ENCODE measurements at places on chromosomes 12 and 14.
A peak's percentile ranks its signal among the peaks of the same experiment; 100 is the strongest.

DNA sequence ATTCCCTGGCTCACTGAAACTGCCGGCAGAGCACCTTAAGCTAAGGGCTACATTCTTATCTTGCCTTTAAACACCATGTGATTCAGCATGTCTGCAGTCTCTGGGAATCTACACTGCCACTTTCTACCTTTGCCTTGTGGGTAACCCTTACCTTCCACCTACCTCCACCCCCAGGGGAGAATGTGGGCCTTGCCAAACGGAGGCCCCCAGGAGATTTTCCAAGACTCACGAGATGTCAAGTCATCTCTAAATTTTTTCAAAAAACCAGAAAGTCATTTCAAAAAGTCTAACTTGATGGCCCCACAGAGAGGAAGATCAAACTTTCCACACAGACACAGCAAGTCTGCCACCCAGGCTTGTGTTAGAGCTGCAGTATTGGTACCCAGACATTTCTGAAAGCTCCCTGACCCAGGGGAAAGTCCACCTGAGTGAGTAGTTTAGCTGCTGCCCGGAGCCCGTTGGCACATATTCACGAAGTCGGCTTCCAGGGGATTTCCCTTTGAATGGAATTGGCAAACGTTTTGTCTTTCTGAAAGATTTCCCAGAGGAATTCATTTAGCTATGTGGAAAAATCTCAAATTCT, 4.7 kb upstream of the PSMA6 start:
- peak; percentile 56 for DNase-seq

DNA sequence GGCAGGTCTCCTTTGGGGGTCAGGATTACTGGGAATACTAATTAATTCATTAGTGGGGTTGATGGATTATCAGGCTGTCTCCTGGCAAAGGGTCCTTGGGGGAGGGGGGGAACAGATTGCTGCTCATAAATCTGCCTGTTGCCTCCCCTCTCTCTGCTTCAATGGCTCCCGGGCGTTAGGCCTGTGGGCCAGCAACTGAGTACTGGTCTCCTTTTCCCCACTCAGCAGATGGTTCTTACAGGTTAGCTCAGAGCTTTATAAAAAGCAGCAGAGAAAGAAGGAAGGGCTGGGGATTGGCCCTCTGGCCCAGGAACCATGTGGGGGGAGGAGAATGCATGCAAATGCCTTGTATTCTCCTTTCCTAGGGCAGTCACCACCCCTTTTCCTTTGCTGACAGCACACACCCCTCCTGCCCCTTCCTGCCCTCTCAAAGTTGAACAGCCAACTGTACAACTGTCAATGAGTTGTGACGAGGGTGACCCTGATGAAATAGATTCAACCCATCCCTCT, 2.3 kb upstream of the NEUROD4 start:
- DNase-seq: no peak

DNA sequence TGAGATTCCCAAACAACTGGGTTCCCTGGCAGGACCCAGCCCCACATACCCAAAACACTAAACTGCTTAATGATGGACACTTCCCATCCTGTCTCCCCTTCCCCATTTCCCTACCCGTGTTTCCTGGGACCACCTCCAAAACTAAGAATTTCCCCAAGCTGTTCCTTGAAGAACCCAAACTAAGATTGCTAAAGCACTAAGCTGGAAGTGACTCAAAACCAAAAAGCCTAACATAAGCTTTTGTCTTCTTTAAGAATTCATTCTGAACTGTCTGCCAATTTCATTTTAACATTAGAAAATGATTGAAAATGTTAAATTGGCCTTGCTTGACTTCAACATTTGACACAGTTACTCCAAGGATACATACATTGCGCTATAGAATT, 29.5 kb upstream of the STAB2 start:
- no peak for DNase-seq

- no peak for DNase-seq
Observed at GRCh38 chr12:79655036-79655435, 35.7 kb downstream of the PAWR start.

- no peak for DNase-seq
Observed at GRCh38 chr14:90213099-90213748, 43.1 kb upstream of the PSMC1 start.

DNA sequence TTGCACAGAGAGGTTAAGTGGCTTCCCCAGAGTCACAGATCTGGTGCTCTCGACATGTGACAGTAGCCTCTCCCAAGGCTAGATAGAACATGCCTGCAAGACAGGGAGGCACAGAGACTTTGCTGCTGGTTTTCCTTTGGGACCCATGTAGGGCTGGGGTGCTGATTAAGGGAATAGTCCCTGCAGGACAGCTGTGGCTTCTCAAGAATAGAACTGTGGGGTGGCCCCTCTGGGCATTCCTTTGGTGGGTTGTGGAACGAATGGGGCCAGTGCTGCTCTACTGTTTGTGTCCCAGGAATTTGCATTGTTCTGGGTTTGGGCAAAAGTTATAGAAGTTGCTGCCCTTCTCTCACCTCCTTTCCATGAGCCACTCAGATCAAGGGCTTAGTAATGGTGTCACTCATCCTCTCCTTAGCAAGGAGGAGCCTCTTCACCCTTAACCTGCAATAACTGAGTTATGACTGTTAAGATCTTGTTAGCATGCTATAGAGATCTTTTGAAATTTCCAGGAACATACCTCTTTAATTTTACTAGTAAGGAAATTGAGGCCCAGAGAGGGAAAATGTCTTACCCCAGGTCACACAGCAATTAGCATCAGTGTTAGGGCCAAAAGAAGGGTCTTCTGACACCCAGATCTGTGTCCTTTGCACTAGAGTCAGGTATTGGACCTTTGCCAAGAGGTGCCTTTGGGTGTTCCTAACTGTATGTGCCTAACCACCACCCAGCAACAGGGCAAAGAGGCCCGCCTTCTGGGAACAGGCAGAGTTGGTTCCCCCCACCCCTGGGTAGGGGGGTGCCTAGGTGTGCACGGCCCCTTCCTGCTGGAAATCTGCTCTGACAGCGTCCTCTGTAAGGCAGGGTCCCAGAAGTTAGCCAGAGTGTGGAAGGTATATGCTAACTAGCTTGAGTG, 31.4 kb downstream of the CD9 start:
- no peak for DNase-seq

- DNase-seq: no peak
Observed at GRCh38 chr12:104384141-104384880, 72.4 kb upstream of the CHST11 start.

DNA sequence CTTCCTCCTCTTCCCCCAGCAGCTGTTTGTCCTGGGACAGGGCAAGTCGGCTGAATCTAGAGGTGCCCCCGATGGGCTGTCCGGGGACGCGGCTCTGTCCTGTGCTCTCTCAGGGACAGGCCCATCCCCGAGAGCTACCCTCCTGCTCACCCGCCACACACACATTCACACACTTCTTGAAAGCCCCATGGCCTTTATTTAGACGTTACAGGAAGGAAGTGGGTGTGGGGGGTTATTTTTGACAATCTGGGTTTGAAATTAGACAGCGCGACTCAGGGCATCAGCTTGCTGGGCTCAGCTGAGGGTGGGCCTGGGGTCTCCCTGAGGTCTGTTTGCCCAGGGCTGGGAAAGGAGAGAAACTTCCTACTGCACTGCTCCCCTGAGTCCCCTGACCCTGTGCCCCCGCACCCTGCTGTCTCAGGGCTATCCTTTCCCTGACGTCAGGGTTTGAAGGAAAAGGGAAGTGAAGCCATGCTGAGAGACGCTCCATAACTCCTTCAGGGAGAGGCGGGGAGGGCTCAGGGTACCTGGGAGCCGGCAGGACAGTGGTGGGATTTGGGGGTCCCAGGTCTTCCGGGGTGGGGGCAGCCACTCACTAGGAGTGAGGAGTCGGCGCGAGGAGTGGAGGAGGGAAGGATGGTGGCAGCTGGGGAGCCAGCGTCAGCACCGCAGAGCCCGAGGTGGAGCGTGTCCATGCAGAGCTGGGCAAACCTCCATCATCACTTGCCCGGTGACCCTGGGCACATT, 8.1 kb downstream of the PTPN6 start:
- no peak for DNase-seq

DNA sequence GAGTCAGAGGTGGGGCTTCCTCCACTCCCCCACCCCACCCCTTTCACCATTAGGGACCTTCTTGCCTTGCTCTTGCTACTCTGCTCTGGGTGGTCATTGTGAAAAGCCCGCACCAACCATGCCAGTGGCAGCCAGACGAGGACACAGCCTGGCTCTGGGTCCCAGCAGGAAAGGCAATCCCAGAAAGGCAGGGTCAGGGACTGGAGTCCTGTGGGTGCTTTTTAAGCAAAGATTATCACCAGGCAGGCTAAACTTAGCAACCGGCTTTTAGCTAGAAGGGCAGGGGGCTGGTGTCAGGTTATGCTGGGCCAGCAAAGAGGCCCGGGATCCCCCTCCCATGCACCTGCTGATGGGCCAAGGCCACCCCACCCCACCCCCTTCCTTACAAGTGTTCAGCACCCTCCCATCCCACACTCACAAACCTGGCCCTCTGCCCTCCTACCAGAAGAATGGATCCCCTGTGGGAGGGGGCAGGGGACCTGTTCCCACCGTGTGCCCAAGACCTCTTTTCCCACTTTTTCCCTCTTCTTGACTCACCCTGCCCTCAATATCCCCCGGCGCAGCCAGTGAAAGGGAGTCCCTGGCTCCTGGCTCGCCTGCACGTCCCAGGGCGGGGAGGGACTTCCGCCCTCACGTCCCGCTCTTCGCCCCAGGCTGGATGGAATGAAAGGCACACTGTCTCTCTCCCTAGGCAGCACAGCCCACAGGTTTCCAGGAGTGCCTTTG, 1.2 kb upstream of the GAPDH start:
- peak; percentile 70 for DNase-seq

DNA sequence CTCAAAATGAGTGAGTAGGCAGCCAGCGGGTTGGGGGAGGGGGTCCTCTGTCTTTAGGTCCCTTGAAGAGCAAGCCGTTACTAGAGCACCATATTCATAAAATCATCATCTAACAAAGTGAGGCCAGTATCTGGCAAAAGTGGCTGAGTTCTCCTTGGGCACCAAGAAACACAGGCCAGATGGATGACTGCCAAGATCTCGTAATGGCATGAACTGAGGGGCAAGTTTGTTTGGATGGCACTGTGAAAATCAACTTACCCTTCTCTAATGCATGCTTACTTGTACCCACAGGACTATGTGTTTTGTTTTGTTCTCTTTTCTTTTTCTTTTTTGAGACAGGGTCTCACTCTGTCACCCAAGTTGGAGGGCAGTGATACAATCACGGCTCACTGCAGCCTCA, 41.6 kb downstream of the GNPTAB start:
- DNase-seq: no peak

GRCh38 chr14:95173518-95173917, 16.2 kb upstream of the DICER1 start:
- no peak for DNase-seq

- peak; percentile 62 for DNase-seq
Observed at GRCh38 chr12:110105986-110106385, 18.2 kb upstream of the IFT81 start.

- peak; percentile 83 for DNase-seq
Observed at GRCh38 chr14:34649344-34649743, 19.4 kb upstream of the SNX6 start.

- no peak for DNase-seq
Observed at GRCh38 chr14:36556811-36557433, 25.5 kb downstream of the NKX2-8 start.

GRCh38 chr14:55103971-55104954, 24.8 kb upstream of the LGALS3 start:
- DNase-seq: no peak

DNA sequence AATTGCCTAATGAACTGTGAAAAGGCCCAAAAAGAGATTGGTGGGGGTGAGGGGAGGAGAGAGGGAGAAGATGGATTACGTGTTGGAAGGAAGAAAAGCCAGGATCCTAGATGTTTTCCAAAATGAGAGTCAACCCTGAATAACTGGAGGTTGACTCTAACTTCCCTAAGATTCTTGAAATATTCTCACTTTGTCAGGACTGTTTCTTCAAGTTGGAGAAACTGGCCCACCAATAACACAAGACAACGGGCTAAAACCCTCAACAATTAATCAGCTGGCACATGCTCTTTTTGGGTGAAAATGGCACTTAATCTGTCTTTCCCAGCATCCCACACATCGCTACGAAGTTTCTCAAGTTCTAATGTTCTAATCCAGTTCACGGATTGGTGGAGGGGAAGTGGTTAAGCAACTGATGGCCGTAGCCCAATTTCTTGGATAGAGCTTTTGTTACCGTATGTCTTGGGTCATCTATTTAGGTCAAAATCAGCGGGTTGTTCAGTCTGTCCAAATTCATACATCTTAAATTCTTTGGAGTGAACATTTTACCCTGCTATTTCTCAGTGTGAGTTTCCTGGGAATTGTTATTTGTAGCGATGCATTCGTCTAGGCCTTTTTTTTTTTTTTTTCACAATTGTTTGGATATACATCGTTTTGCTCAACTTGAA, 49.0 kb downstream of the GPHB5 start:
- no peak for DNase-seq

Measured in fibroblast of gingiva (primary cell).